Right hindlimb (tissue), 1 donor: ENCODE measurements at places on chromosomes 7 and 10.
A peak's percentile ranks its signal among the peaks of the same experiment; 100 is the strongest.

DNA sequence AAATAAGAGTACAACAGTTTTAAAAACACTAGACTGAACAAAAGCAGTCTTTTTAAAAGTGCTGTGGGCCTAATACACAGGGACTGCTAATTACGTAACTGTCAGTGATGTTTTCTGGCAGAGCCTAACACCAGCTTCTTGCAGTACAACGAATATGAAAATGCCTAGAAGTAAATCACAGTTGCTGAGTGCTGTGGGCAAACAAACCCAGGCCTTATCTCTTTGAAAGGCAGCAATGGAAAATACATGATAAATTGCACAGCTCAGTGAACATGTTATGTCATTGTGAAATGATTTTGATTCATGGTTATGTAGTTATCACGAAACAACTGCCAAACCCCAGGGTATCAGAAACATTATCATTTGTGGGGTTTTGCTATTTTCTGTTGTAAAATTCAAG lies 428.4 kb downstream of the GFRA1 start:
- no peak for DNase-seq

DNA sequence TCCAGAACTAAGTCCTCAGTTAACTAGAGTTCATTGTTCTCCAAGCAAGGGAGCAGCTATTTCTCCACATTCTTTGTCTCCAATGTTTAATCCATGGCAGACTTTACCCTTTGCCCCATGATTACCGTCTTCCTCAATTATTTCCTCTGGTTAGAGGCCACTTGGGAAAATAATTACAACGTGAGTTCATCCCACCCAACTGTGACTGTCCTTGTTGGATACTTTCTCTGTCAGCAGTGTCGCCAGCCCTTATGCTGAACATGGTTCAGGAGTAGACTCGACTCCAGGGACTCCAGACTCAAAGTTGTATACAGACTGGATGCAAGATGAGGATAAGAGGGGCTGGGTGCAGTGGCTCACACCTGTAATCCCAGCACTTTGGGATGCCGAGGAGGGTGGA lies 17.1 kb upstream of the SEPHS1 start:
- DNase-seq, result no peak

DNA sequence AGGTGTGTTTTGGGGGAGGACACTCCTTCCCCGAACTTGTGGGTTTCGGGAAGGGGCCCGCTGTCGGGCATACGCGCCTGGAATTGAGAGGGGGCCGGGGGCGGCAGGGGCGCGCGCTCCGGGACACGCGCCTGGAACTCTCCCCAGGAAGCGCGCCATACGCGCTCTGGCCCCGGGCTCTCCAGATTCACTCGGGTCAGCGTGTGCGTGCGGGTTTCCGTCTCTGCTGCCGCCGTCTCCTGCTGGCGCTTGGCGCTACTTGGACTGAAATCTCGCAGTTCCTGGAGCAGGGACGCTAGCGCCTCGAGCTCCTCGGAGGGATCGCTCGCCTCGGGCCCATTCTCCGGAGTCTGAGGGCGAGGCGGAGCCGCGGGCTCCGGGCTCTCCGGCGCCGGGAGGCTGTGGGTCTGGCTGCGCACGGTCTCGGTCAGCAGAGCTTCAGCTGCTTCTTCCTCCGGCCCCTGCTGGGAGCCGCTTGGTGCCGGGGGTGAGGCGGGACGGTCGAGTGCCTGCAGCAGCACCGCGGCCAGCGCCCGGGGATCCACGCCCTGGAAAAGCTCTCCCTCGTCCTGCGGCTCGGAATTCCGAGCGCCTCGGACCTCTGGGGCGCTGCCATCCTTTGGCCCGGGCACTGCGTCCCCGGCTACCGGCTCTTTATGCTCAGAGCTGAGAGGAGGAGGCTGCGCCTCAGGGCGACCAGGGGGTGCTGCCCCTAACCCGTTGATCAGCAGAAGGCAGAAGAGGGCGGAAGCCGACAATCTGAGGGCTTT lies 1.1 kb downstream of the VGF start:
- DNase-seq, result peak; percentile 68

DNA sequence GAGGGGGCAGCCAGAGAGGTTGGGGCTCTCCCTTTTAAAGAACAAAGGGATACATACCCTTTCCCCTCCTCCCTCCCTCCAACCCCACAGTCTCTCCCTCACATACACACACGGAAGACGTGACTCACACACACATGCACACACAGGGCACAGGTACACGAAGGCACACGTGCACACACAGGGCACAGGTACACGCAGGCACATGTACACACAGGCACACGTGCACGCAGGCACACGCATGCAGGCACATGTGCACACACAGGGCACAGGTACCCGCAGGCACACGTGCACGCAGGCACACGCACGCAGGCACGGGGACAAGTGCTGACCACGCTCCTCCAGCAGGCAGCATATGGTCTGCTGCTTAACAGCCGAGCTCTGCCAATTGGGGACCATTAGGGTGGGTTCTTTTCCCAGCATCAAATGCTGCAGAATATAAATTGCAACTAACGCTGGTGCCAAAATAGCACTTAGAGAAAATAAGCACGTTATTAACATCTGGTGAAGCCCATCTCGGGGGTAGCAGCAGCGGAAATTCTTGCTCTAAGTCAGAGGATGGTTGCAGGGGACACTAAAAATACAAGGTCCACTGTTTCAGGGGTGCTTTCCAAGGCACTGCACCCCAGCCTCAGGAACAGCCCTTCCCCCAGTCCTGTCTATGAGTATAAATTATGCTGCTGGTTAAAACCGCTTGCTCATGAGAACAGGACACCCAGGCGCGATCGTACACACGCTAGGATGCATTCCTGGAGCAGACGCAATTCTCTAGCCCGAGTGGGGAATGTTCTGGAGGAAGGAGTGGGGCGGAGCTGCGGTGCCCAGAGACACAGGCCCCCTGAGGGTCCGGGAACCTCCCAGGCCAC lies 55.2 kb upstream of the TNRC18 start:
- peak; percentile 57 for DNase-seq

- no peak for DNase-seq
Measured at GRCh38 chr7:151179946-151180345, 7.1 kb downstream of the ASB10 start.

DNA sequence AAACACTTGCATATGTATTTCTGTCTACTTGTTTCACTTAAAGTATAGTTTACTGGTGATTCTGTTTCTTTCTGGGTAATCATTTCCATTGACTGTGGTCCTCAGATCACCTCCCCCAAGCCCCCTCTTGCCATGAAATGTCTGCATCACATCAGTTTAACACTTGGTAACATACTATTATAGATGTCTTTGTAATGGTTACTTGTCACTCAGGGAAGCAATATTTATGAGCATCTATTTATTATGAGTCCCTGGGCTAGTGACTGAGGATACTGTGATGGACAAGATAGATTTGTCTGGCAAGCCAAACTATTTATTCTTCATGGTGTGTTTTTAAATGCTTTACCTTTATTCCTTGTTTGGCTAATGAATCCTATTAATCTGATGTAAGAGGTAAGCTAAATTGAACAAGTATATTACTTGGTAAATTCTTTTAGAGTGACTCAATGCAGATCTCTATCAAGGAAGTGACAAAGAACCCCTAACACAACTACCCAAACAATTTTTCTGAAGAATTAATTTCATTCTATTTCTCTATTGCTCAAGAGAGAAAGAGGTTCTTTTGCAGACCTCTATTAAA lies 270.9 kb downstream of the RELN start:
- DNase-seq, result no peak

- no peak for DNase-seq
Measured at GRCh38 chr10:132332433-132332754, 401 bp downstream of the LRRC27 start.

GRCh38 chr10:88664142-88664541 lies at the start of gene LIPF:
Gene LIPF, plus strand, starts transcription at chr10:88664442. Its CDS starts 2,856 bp downstream, at chr10:88667298.
- no peak for DNase-seq

GRCh38 chr7:87474533-87475358 lies 734 bp downstream of the ABCB4 start:
- DNase-seq, result peak; percentile 21

DNA sequence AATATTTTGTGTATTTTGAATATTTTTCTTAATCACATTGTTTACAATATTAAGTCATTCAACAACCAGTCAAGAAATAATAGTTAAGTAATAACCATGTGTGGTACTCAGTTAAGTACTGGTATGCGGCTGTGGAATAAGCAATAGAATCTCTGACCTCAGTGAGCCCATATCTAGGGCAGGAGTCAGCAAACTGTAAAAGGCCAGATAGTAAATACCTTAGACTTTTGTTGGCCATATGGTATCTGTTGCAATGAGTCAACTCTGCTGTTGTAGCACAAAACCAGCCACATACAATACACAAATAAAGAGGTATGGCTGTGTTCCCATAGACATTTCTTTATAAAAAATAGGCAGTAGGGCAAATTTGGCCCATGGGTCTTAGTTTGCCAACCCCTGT lies 311.6 kb upstream of the SEMA3A start:
- no peak for DNase-seq

GRCh38 chr7:137728426-137728825 lies 118.3 kb downstream of the DGKI start:
- DNase-seq, result no peak

DNA sequence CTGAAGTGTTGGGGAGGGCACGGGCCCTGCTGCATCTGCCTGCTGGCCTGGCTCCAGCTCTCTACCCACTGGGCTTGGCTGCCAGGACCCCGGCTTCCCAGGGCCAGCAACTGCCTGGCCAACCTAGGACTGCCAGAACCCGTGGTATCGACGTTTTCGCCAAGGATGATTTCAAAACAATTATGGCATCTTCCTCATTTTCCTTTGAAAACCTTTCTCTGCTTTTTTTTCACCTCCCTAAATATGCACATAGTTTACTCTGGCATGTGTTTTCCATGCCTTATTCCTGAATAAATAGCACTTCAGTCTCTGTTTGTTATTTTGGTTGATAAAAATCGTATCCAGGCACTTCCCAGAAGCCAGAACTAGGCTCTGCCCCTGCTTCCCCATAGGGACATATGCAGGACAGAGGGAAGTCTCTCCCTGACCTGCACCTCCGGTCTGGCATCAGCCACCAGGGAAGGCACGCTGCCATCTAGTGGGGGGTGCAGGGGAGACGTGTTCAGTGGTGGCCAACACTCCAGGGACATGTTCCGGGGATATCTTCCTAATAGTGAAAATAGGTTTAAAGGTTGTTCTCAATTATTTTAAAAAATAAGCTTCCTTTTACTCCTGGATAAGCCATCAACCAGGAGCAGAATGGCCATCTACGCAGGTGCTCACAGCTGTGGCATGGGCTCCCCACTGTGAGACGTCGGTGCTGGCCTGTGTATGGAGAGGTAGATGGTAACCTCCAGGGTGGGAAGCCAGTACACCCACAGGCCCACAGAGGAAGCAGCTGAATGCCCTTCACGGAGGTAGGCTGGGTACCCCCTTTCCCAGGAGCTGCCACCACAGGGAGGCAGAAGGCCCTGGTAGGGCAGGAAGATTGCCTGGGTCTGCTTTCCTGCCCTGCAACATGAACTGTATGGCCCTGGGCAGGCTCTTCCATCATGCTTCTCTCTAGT lies 30.7 kb upstream of the ANTXRL start:
- no peak for DNase-seq

- DNase-seq, result peak; percentile 87
Measured at GRCh38 chr10:102461187-102462054, 10.1 kb upstream of the C10orf95 start.
